ENCODE measurements at places on chromosomes 3 and 15.

GRCh38 chr3:58585005-58585786 is 8.0 kb upstream of the FAM107A start:
- DNase-seq, result peak; percentile 66

GRCh38 chr3:13294442-13295351 is 125.4 kb downstream of the NUP210 start:
- no peak for DNase-seq

DNA sequence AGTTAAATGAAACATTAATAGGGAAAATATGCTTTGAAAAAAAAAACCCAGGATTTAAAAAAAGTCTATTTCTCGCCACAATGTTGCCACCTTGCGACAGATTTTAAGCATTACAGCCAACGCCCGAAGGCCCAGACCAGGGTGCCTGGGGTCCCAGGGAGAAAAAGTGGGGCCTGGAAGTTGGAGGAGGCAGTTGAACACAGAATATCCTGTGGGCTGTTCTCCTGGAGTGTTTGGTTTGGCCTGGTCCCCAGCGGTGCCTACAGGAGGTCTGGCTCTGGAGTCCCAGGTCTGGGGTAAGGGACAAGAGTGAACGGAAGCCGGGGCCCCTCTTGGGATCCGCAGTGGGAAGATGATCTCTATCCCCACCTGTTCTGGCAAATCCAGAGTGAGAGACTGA is 3.4 kb downstream of the RNU6-1 start:
- peak; percentile 70 for DNase-seq

GRCh38 chr3:4474683-4475490 is 7.8 kb upstream of the SUMF1 start:
- DNase-seq, result peak; percentile 77

DNA sequence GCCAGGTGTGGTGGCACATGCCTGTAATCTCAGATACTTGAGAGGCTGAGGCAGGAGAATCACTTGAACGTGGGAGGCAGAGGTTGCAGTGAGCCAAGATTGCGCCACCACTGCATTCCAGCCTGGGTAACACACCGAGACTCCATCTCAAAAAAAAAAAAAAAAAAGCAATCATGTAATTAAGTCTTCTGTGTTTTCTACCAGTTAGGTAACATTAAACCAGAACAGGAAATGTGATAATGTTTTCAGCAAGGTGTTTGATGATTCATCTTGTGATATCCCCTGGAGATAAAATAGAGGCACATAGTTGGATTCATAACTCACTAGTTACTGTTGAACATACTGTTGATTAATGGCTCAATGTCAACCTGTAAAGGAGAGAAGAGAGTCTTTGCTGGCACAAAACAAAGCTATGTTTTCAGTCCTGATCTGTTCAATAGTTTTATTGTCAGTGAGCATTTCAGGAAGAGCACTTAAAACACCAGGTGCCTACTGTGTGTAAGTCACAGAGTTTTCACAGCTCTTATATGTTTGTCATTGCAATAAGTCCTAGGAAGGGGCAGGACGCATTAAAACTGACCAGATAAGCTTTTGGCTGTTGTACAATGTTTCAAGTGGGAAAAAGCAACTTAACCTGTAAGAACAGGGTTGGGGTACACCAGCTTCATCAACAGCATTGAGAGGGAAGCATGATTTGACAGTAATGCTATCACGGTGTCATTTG is 19.5 kb downstream of the DNAJB11 start:
- DNase-seq, result no peak

DNA sequence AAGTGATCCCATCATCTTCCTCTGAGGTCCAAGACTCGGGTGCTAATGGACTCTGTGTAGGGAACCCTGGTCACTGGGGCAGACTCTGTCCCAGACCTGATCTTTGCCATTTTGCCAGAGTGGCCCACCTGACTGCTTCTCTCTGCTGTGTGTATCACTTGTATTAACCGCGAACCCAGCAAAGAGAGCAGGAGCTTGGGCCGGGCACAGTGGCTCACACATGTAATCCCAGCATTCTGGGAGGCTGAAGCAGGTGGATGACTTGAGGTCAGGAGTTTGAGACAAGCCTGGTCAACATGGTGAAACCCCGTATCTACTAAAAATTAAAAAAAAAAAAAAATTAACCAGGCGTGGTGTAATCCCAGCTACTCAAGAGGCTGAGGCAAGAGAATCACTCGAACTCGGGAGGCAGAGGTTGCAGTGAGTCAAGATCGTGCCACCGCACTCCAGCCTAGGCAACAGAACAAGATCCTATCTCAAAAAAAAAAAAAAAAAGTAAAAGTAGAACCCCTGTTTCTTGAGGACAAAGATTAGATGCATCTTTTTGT is 32.9 kb upstream of the CYP11A1 start:
- peak; percentile 84 for DNase-seq

GRCh38 chr3:57544181-57545125 is at the start of gene DNAH12:
Gene DNAH12, minus strand, starts transcription at chr3:57544344. Its CDS starts 1,474 bp downstream, at chr3:57542870.
- peak; percentile 49 for DNase-seq

GRCh38 chr3:31039145-31039544 is 144.7 kb upstream of the GADL1 start:
- DNase-seq, result no peak

DNA sequence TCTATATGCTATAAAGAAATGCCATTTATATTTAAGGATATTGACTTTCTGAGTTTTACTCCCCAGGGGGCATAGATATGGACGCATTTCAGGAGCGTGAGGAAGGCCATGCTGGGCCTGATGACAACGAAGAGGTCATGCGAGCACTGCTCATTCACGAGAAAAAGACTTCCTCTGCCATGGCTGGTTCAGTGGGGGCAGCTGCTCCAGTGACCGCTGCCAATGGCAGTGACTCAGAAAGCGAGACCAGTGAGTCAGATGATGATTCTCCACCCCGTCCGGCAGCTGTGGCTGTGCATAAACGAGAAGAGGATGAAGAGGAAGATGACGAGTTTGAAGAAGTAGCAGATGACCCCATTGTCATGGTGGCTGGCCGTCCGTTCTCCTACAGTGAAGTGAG is 38.4 kb downstream of the GTF2E1 start:
- DNase-seq, result no peak

- DNase-seq, result no peak
Observed at GRCh38 chr15:40737048-40737447, 18.0 kb downstream of the RMDN3 start.

- DNase-seq, result peak; percentile 43
Observed at GRCh38 chr15:75508840-75509532, 57.5 kb upstream of the SIN3A start.

- DNase-seq, result no peak
Observed at GRCh38 chr3:187983484-187984124, 170.4 kb upstream of the LPP start.

GRCh38 chr3:148922467-148922866 is 57.4 kb downstream of the CPA3 start:
- no peak for DNase-seq

- DNase-seq, result peak; percentile 79
Observed at GRCh38 chr15:64067564-64068030, 21.3 kb upstream of the DAPK2 start.

DNA sequence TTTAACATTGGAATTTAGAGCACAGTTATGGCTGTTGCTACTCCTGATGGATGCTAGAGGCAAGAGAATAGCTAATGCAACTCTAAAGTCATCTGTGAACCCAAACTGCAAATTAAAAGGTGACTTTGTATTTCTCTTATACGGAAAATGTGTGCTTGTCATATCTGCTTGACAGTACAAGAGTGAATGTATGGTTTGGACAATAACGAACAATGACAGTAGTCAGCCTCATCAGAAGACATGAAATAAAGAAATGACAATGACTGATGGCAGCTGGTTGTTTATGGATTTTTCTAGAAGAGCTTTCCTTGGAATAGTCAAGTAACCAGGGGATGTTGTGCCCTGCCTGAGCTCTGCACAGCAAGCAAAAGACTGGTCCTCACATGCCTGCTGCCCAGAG is 168.8 kb upstream of the FEZF2 start:
- DNase-seq, result no peak

DNA sequence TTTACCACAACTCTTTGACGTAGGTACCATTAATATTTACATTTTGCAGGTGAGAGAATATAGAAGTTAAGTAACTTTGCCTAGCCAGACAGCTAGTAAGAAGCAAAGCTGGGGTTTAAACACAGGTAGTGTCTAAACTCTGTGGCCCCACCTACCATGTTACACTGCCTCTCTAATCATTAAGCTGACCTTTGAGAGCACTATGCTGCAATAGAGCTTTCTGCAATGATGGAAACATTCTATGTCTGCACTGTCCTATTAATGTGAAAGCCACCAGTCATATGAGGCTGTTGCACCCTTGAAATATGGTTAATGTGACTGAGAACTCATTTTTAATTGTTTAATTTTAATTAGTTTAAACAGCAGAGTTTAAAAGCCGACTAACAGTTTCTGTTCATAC is 6.3 kb upstream of the RARB start:
- no peak for DNase-seq

DNA sequence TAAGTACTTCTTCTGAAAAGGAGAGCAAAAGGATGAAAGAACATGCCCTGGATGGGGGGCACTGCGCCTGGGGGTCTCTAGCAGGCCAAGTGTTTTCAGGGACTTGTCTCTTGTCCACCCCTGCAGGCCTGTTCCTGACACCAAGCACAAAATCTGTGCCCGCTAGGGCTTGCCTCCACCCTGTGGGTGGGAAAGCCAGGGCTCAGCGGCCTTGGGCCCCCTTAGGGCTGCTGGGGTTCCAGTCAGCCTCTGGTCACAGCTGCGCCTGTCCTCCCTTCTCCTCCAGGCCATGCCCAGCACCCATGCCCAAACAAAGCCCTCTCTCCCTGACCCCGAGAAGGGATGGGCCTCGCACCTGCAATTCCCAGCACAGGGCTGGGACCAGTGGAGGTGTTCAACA is 71.1 kb upstream of the TRPM1 start:
- no peak for DNase-seq

GRCh38 chr3:8761866-8762265 is 7.5 kb downstream of the OXTR start:
- no peak for DNase-seq

DNA sequence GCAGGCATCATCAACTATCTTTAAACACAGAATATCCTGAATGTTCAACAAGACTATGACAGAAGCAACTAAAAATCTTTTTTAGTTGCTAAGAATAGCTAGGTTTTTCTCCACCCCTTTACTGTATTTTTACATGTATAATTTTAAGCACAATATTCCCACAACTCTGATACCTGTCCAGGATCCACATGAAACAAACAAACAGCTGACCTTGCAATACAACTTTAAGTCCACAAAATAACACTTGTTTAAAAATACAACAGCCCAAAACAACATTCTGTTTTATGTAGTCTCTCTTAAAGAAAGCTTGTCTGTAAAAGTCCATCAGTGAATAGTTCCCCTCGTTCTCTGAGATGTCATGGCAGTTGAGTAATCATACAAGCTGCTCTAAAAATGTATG is 41.1 kb downstream of the IFT57 start:
- no peak for DNase-seq

- DNase-seq, result no peak
Observed at GRCh38 chr3:187568171-187568570, 102.0 kb downstream of the SST start.

GRCh38 chr3:29711255-29711771 is 430.4 kb downstream of the RBMS3 start:
- DNase-seq, result no peak

- DNase-seq, result no peak
Observed at GRCh38 chr15:79358069-79358468, 47.2 kb downstream of the TMED3 start.

DNA sequence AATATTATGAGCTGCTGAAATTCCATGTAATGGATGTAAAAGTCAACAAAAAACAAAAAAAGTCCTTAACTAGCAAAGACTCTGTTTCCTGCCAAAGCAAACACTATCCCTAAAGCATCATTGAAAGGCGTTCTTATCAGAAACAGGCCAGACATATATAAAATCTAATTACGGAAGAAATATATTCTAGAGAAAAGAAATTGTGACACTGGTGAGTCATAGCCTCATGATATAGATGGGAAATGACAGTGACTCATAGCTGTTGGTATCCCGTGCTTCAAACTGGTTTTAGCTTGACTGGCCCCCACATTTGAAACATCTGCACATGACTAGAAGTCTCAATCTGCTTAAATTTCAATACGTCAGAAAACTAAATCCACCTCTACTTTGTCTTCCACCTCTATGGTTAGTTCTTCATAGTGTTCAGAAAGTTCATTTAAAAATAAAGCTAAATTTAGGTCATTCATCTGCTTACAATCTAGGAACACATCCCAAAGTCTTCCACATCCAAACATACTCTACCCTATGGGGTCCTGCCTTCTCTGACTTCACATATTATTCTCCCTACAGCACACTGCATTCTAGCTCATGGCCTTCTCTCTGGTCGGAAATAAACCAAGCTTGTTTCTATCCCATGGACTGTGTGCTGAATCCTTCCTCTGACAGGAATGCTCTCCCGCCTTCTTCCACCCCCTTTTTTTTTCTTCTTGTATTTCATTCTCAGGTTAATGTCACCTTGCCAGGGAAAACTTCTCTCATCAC is 456.3 kb upstream of the ARRDC4 start:
- no peak for DNase-seq

- no peak for DNase-seq
Observed at GRCh38 chr15:65094294-65094995, 17.9 kb downstream of the KBTBD13 start.

- no peak for DNase-seq
Observed at GRCh38 chr3:76566211-76566534, 473.7 kb upstream of the ROBO2 start.

- DNase-seq, result no peak
Observed at GRCh38 chr3:151946606-151947005, 73.2 kb downstream of the SUCNR1 start.

DNA sequence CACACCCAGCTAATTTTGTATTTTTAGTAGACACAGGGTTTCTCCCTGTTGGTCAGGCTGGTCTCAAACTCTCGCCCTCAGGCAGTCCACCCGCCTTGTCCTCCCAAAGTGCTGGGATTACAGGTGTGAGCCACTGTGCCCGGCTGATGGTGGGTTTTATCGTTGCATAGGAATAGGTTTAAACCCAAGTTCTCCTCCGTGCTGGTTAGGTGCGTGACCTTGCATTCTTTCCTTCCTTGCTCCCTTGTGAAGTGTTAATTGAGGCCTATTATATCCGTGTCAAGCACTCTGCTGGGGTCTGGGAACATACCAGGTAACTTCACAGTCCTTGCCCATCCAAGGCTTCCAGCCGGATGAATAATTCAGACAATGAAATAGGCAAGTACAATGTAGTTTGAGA is 19.3 kb upstream of the ETV5 start:
- no peak for DNase-seq

Data from activated CD8-positive, alpha-beta memory T cell treated with anti-CD3 and anti-CD28 coated beads, Interleukin-2, amount 10 ng/mL, durations not matched to agents 7 days and 5 days (primary cell).